ENCODE measurements at places on chromosomes 7 and 10.

DNA sequence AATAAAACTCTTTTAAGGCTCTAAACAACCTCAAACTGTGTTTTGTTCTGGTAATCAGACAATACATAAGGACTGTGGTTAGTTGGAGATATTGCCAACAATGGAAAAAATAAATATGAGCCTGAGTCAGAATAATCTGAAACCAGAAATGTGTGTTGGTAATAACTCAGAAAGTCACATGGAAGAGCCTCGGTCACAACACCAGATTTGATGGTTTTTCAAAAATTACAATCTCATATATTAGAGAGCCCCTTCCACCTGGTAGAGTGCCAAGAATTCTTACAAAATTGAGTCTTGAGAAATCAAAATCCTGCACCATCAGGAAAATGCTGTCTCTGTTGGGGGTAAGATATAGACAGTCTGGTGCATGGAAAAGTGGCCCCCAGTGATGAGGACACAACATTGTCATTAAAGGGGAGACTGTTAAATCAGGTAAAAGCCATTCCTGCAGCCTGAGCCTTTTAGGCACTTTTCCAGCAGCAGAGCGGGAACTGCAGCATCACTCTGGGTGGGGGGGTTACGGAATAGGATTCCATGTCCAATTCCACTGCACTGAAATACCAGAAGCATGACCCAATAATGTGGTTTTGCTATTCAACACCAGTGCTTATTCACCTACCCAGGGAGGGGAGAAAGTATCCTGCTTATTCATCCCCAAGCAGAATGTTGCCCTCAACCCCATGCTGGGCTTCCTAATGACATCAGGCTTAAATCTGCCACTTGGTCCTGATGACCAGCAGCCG lies 9.5 kb upstream of the ADAM12 start:
- no peak for DNase-seq

DNA sequence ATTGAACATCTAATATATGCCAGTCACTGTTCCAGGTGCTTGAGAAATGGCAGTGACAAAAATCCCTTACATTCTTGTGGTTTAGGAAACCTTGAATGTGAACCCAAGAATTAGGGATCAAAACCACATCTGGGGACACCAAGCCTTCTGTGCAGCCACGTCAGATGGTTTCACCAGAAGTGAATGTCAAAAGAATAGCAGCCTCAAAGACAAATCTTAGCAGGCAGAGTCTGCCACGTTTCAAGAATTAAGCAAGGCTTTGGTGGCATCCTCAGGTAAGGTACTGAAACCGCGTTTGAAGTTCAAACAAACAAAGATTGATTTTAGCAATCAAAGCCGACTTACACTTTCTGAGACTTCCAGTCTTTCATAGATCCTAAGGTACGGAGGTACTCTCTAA lies 225.5 kb upstream of the GNAI1 start:
- DNase-seq, result no peak

- peak; percentile 70 for DNase-seq
Observed at GRCh38 chr7:104956753-104957450, 57.1 kb upstream of the KMT2E start.

- no peak for DNase-seq
Observed at GRCh38 chr7:55019191-55019690, 424 bp downstream of the EGFR start.

- peak; percentile 3 for DNase-seq
Observed at GRCh38 chr7:148084138-148084537, 506.4 kb upstream of the C7orf33 start.

DNA sequence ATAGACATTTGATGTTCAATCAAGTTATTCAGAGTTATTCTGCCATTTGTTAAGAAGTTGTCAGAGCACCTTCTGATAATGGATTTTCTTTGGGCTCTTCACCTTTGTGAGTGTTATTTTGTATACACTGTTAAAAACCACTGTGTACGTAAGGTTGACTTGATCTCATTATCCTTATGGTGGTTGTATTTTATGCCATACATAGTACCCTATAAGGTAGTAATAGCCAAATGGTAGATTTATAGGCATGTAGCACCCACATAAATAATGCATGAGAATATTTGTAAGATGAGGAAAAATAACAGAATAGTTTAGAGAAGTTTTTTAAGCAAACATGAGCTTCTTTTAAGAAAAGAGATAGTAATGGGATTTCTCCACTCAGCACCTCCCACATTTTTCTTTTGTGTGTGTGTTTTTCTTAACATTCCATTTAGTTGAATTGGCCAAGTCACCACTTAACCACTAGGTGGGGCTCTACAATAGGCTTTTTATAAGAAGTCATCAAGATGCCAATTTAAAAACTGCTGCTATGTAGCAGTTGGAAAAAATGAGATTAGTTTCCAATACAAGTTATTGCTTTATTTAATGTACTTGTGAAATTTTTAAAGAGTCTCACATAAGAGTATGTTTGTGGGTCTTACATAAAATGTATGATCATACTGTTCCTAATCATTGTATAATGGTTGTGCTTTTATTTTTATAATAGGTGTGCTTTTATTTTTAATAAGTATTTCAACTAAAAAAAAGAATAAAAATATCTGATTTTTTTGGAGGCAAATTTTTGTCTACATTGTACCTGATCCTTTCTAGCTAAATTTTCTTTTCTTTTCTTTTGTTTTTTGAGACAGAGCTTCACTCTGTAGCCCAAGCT lies 41.1 kb upstream of the STMP1 start:
- DNase-seq, result peak; percentile 6

GRCh38 chr10:86187499-86188239 lies 178.9 kb downstream of the GRID1 start:
- DNase-seq, result no peak

DNA sequence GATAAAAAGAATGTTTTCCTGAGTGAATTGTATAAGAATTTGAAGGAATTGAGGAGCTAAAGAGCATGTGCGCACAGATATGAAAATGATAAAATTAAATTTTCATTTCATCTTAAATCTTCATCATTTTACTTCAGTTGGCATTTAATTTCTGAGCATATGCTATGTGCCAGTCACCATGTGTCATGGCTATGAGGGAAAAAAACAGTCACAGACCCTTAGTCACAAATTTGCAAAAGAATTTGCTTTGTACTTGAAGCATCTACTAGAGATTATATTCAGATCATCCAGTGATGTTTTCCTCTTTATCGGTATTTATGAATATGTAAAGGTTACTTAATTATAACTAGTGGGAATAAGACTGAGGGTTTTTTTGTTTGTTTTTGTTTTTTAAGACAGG lies 29.8 kb downstream of the VCL start:
- no peak for DNase-seq

DNA sequence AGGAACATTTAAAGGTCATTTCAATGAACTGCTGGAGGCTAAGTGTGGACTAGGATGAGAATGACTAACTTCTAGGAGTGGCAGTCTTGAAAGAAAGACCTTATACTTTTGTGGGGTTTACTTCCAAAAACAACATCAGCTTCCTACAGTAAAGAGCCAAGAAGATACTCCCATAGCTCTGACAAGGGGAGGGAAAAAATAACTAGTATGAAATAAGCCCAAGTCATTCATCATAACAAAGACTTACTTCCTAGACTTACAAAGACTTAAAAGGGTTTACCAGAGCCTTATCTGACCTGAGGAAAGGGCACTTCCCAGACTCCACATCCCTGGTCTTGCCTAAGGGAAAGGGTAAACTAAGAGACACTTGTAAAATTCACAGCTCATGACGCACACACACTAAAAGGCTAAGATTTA lies 31.7 kb downstream of the ARHGAP12 start:
- no peak for DNase-seq

DNA sequence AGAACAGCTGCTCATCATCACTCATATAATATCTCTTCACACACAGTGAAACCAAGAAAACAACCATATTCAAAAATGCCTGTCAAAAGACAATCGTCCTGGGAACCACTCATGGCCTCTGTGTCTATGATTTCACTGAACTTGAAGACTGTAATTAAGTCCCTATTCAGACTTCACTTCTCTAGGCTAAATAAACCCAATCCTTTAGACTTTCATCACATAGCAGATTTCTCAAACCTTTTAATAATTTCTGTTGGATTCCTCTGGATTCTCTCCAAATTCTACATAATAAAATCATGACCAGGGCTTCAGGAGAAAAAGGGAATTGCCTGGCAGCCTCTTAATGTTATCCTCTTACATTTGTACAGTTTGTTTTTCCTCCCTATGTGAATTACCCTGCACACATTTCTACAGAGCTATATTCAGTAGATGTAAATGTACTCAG lies 201.1 kb downstream of the LRRN3 start:
- DNase-seq, result no peak

DNA sequence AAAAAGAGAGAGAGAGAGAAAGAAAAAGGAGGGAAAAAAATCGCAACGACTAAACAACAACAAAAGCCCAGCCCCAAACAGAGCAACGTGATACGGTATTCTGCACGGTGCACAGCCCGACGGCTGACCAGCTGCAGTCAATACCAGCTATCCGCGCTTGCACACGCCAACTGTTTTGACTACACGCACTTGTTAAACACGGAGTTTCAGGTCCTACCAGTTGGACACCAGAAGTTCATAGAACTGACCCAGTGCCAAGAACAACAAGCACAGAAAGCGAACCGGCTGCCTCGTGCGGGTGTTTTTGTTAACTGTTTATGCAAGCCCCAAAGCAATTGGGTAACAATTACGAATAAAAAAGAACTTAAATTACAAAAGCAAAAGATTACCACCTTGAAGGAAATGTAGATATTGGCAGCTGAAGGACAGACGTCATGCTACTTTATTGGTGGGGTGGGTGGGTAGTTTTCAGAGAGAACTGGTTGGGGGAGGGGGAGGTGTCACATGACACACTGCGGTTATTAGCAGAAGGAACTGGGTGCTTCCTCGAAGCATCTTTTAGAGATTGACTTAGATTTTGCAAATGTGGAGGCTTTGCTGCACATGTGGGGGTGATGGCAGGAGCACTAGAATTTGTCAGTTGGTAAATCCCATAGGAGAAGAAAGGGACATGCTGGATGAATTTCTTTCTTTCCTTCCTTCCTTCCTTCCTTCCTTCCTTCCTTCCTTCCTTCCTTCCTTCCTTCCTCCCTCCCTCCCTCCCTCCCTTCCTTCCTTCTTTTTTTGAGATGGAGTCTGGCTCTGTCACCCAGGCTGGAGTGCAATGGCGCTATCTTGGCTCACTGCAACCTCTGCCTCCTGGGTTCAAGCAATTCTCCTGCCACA lies 110.6 kb upstream of the EFCAB10 start:
- DNase-seq, result no peak

DNA sequence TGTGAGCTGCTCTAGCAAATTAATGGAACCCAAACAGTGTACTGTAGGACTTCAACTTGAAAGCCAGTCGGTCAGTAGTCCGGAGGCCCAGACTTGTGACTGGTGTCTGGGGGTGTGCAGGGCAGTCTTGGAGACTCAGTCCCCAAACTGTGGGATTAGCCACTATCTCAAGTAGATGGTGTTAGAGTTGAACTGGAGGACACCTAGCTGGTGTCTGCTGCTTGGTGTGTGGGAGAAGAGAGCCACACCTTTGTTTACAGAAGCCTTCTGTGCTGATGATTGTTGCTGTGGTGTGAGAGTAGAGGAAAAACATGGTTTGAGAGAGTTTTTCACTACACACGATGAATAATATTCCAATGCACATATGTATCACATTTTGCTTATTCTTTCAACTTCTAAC lies 47.4 kb downstream of the CUL2 start:
- no peak for DNase-seq

GRCh38 chr7:17043012-17043877 lies 161.5 kb upstream of the AGR3 start:
- DNase-seq, result no peak

DNA sequence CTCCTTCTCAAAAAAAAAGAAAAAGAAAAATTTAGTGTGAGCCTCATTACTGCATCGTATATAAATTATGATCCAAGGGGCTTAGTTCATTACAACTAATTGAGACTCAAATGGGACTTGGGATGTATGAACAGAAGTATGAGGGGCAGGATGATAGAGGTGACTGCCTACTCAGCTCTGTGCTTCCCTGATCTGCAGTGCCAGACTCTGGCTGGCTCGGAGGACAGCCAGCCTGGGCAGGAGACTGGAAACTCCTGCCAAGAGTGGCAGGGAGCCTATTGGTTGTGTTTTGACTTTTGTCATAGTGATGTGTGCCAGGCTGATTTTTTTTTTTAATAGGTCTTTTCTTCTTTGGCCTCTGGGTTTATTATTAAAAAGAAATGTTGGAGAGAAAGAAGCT lies 73.8 kb upstream of the GTF2IRD1 start:
- no peak for DNase-seq

- no peak for DNase-seq
Observed at GRCh38 chr10:30935078-30935477, 96.6 kb downstream of the ZNF438 start.

- DNase-seq, result no peak
Observed at GRCh38 chr10:124612611-124613498, 131.3 kb downstream of the FAM53B start.

DNA sequence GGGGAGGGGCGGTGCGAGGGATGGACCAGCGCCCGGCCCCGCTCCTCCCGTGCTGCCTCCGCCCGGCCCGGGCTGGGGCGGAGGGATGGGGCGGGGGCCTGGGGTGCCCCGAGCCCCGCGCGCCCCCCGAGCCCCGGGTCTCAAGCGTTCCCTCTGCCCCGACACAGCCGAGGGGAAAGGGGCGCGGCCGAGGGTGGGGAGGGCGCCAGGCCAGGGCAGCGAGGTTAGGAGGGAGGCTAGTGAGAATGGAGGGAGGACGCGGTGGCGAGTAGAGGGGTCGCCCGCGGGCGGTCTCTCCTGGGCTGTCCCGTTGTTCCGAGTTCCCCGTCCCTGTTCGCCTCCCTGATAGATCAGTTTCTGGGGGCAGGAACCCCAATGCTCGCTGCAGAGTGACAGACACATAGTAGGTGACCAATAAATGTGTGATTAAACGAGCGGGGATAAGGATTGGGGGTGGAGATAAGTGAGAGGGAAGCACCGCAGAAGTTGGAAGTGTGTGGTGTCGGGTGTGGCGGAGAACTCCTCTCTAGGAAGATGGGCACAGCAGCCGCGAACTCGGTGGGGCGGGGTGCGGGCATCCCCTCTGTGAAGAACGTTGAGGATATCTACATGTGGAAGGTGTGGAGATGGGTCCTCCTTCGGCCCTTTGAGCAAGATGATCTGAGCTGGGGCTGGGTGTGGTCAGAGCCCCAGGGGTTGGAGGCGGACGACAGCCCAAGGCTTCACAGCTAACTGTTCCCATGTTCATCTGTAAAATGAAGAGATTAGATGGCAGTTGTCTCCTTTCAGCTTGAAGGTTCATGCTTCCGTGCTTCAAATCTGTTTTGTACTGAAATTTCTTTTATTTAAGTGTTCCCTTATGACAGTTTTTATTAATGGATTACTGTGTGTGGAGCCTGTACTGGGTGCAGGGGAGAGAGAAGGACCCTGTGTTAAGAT lies 580 bp downstream of the ZNF775 start:
- DNase-seq, result no peak

DNA sequence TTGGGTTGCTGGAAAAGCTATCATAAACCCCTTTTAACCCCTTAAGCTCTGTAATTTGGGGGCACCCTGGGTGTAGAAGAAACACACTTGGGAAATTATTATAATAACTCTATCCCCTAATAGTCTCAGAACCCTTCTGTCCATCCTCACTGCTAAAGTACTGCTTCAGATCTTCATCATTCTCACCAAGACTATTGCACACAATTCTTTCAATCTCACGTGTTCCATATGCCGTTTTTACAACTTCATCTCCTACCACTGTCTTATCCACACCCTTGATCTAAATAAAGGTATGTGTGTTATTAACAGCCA lies 15.8 kb downstream of the ANKRD22 start:
- no peak for DNase-seq

GRCh38 chr10:70903262-70903921 lies 15.0 kb upstream of the PCBD1 start:
- DNase-seq, result peak; percentile 37

- DNase-seq, result no peak
Observed at GRCh38 chr10:21247592-21247991, 277.9 kb downstream of the SKIDA1 start.

Data from activated T-cell treated with anti-CD3 and anti-CD28 coated beads, Interleukin-2, amount 50 U/mL, for 72 hours (primary cell).